NCI-H2081 (cell line): ENCODE measurements at places on chromosomes 5 and 9.

- no peak for DNase-seq
Measured at GRCh38 chr9:134230942-134231325, 66.6 kb upstream of the RNU6ATAC start.

DNA sequence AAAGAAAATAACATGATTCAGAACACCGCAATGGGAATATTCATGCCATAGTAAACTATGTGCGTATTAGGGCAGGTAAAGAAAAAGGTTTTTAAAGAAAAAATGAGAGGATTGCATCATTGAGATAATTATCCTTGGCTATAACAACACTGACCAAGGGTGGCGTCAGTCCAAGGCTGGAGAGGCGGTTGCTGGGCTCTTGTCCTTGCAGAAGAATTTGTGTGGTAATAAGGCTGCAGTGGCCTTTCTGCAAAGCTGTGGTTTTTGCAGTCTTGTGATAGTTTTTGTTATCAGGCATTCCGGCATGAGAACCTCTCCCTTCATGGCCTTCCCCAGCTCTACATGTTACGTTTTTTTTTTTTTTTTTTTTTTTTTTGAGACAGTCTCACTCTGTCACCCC is 14.0 kb downstream of the BOD1 start:
- DNase-seq, result no peak

DNA sequence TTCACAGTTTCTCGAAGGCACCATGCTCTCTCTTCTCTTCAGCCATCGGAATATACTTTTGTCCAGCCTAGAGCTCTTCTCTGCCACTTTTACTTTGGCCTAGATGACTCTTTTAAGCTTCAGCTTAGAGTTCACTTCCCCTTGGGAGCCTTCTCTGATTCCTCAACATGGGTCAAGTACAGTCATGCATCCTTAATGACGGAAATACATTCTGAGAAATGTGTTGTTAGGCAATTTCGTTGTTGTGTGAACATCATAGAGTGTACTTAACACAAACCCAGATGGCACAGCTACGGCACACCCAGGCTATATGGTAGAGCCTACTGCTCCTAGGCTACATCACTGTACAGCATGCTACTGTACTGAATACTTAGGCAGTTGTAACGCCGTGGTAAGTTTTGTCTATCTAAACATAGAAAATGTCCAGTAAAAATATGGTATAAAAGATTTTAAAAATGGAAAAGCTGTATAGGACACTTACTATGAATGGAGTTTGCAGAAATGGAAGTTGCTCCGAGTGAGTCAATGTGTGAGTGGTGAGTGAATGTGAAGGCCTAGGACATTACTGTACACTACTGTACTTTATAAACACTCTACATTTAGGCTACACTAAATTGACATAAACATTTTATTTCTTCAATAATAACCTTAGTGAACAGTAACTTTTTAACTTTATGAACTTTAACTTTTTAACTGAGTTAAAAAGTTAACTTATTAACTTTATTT is 15.1 kb upstream of the TNFSF15 start:
- DNase-seq, result no peak

DNA sequence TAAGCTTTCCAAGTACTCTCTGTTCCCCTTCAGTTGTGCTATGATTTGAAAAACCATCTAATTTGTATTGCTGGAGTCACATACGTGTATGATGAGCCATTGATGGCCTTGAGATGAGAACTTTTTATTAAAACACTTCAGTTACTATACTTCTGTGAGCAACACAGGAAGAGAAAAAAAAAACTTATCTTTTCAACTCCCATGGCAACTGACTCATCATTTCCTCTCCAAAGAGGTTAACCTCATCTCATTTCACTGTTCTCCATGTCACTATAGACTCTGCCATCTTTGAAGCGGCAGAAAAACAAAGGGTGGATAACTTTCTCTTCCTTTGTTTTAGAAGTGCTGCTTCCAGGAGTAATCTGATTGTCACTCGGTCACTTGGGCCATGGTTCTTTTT is 104.3 kb upstream of the PCSK1 start:
- no peak for DNase-seq

DNA sequence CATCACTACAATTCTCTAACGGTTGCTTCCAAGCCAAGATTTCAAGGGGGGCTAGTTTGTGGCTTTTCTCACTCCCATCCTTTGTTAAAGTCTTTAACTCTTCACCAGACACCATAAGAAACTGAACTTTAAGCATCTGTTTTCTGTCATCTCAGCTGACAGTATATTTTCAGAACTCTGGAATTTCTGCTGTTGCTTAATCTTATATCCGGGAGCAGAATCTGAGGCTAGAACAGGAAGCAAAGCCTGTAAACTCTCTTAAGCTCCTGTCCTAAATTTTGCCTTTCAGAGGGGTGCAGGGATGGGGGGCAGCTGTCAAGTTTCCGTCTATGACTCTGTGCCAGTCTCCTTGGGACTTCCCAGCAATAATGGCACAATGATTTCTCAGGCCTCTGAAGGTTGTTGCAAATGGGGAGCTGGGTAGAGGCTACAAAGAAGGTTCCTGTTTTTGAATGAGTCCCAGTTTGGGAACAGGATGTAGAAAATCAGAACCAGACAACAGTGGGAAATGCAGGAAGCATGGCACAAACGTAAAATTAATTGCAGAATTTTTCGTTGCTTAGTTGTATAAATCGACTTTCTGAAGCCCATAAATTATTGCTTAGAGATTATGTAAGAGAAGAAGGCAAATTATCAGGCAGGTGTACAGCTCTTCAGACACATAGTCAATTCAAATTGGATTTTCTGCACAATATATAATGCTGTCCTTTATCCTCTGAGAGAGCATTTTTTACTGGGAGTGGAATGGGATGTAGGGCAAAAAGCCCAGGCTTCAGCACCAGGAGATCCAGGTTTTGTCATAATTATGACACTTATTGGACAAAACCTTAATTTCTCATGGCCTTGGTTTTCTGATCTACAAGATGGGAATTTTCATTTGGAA is 430.9 kb downstream of the DMAC1 start:
- DNase-seq, result no peak

GRCh38 chr9:91067306-91067860 is 265.8 kb downstream of the SYK start:
- no peak for DNase-seq

DNA sequence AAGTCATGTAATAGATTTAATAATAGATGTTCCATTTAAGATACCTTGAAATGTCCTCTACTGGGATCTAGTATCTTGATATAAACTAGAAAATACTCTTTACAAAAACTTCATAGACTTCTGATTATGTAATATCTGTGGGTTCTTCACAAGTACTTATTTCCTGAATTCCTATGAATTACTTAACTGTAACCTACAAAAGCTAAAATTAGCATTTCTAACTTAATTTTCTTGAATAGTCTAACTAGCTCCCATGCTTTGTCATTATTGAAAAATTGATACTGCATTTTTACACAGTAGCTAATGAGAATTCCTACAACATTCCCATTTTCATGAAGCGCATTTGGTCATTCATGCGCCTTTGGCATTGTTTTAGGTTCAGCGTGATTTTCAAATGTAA is 1828.2 kb downstream of the MAT2B start:
- DNase-seq, result no peak

- peak; percentile 26 for DNase-seq
Measured at GRCh38 chr5:142587354-142587965, 98.4 kb downstream of the FGF1 start.

- DNase-seq, result no peak
Measured at GRCh38 chr5:136891175-136891972, 526.0 kb upstream of the TRPC7 start.

DNA sequence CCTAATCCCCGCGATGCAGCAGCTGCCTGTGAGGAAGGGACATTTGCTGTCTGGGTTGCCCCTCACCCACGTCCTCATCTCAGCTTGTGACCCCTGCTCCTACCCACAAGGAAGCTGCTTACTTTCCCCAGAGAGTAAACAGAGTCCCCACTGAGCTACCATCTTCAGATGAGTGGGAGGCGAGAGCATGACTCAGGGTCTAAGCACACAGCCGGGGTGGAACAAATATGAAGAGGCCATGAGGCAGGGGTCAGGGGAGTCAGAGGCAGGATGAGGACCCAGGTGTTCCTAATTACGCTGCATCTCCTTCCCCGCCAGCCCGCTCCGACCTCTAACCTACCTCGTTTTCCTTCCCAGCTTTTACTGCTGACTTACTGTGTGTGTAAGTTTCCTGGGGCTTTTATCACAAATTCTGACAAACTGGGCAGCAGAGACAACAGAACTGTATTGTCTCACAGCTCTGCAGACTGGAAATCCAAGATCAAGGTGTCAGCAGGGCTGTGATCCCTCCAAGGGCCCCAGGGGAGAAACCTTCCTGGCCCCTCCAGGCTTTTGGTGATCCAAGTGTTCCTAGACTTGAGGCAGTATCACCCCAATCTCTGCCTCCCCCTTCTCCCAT is 94.0 kb upstream of the DNAH5 start:
- no peak for DNase-seq

- no peak for DNase-seq
Measured at GRCh38 chr5:131230406-131230805, 33.4 kb upstream of the CDC42SE2 start.

GRCh38 chr5:127746756-127747155 is 43.6 kb downstream of the CCDC192 start:
- peak; percentile 3 for DNase-seq

- no peak for DNase-seq
Measured at GRCh38 chr9:26261503-26262330, 583.5 kb upstream of the TUSC1 start.

DNA sequence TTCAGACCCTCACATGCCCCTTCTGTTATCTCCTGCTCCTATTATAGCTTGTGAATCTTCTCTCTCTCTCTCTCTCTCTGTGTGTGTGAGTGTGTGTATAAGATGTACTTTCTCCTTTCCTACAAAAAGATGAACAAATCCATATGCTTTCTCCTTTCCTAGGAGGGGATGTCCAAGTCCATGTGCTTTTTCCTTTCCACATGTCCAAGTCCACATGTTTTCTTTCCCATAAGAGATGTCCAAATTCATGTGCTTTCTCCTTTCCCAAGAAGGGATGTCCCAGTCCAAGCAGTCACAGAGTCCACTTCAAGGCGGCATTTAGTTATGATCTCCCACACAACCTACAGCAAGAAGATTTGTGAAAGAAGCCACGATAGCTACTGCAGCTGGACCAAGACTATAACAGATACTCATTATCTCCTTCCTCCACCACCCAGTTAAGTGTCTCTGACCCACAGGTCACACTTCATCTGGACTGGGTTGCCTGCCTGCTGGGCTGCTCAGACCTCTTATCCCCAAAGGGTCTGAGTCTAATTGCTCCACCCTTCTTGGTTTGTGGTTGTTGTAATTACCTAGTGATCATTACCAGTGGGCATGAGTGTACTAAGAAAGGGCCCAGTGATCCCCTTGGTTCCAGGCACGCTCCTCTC is 18.4 kb upstream of the FOXI1 start:
- DNase-seq, result no peak

GRCh38 chr5:107306594-107306993 is 364.1 kb downstream of the EFNA5 start:
- no peak for DNase-seq

GRCh38 chr9:38004809-38005560 is 64.0 kb downstream of the SHB start:
- DNase-seq, result no peak

DNA sequence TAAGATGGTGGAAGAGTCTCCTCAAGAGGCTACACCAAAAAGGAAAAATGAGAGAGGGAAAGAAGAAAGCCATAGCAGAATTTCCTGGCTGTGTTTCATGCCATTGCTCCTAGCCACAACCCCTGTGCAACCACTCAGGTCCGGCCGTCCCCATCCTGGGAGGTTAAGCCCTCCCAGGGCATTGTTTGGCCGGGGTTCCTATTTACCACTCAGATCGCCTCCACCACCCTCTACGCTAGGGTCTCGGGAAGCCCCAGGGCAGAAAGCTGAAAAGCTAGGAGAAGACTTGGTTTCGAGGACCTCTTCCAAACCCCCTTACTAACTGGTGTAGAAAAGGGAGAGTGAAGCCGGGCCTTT is 715 bp downstream of the RC3H2 start:
- peak; percentile 39 for DNase-seq

GRCh38 chr5:45017568-45017967 is 208.8 kb downstream of the MRPS30 start:
- DNase-seq, result no peak

DNA sequence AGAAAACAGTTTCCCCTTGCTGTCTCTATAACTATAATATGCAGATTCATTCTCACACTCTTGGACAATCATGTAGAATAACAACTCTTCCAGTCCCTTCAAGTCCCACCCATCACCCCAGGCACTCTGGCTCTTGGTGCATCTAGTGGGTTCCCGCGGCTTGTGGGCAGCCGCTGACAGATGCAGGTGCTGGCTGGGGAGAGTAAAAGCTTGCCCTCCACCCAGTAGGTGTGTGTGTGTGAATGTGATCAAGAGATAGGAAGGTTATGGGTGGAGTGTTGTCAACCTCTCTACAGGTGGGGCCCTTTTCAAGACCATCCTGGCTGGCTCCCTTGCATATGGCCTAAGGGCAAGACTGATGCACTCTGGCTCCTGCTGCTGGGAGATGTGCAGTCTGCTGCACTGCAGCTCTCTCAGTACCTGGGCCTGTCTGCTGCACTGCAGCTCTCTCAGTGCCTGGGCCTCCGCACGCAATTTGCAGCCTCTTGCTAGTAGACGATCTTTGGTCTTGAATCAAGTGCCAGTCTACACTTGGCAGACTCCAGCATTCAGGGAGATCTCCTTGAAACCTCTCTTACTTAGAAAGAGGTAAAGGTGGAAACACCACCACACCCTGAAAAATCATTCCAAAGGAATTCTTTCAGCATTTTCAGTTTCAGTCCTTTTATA is 189.7 kb upstream of the GDNF start:
- no peak for DNase-seq

- peak; percentile 80 for DNase-seq
Measured at GRCh38 chr5:7745882-7746610, 104.9 kb downstream of the CFAP90 start.

DNA sequence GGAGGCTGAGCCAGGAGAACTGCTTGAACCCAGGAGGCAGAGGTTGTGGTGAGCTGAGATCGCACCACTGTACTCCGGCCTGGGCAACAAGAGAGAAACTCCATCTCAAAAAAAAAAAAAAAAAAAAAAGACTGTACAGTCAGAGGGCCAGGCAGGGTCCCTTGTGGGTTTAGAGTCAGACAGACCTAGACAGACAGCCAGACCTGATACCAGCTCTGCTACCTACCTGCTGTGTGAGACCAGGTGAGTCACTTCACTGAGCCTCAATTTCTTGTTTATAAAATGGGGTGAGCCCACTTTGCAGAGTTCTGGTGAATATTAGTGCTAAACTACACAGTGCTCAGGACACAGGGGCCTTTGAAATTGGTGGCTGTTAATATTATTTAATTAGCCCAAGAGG is 19.7 kb downstream of the TRIM14 start:
- DNase-seq, result no peak

GRCh38 chr5:56561-57290 is 35.2 kb upstream of the PLEKHG4B start:
- no peak for DNase-seq
